ENCODE measurements at places on chromosomes 5 and 9.

DNA sequence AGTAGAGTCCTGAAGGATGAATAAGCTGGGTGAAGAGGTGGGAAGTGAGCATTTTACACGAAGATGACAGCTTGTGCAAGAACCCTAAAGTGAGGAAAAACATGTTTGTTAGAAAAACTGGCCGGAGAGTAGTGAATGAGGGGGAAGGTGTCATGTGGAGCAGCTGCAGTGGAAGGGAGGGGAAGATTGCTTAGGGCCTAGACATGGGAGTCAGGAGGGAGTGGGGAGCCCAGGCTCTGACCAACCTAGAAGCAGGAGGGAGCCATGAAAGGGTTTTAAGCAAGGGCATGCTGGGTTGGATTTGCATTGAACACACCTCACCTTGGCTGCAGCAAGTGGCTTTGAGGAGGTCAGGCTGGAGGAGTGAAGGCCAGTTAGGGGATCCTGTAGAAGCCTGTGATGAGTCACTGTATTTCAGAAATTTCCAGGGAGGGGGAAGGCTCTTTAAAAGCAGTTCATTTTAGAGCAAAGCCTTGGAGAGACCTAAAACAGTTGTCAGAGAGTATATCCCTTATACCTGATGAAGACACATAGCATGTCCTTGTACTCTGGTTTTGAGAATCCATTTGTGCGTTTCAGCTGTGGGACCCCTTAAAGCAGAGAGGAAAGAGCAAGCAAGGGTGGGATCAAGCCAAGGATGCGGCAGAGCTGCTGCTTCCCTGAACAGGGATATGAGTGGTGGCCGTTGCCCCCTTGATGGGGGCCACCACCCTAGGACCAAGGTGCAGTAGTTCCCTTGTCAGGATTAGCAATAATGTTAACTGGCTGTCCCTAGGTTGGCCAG, 45.4 kb downstream of the ANGPTL2 start:
- no peak for DNase-seq

- DNase-seq: no peak
These were observed 284.7 kb upstream of the TMEM161B start for GRCh38 chr5:88553136-88553875.

GRCh38 chr9:125807079-125807478, 59.9 kb downstream of the PBX3 start:
- DNase-seq: no peak

DNA sequence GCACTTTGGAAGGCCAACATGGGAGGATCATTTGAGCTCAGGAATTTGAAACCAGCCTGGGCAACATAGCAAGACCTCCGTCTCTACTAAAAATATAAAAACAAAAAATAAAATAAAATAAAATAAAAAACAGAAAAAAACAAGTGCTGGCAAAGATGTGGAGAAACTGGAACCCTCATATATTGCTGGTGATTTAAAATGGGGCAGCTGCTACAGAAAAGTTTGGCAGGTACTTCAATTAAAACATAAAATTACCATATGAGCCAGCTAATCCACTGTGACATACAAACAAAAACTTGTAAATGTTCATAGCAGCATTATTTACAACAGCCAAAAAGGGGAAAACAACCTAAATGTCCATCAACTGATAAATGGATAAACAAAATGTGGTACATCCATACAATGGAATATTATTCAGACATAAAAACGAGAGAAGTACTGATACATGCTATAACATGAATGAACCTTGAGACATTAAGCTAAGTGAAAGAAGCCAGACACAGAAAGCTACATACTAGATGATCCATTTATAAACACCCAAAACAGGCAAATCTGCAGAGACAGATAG, 42.7 kb downstream of the PFDN1 start:
- DNase-seq: no peak

DNA sequence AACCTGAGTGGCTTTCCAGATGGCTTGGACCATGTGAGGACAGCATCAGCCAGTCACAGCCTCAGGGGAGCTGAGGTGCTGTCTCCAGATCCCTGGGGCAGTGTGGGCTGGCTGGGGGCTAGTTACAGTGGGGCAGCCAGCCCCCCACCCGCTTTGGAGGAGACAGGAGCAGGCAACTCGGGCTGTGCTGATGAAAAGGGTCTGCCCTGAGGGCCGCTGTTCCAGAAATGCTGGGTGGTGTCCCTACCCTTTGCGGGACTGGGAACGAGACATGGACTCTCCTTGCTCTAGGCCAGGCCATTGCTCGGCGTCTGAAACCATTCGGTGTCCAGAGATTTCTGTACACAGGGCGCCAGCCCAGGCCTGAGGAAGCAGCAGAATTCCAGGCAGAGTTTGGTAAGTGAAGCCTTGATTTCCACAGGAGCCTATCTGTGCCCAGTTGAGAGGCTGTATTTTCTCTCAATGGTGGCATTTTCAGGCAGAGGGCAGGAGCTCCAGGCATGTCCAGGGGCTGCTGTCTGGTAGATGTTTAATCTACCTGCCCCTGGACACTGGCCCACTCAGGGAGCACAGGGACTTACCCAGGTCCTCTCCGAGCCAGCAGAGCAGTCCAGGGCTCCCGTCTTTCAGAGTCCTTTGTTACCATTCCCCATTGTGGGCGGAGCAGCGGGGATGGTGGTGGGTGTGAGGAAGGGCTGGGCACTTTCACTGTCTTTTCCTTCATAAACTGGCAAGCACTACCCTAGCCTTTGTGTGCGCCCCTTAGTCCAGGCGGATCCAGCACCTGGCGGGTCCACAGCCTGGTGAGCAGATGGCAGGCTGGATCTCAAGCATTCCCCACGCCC, 7.2 kb downstream of the GRHPR start:
- no peak for DNase-seq

GRCh38 chr5:76521240-76521758, 101.9 kb downstream of the F2RL2 start:
- DNase-seq: no peak

DNA sequence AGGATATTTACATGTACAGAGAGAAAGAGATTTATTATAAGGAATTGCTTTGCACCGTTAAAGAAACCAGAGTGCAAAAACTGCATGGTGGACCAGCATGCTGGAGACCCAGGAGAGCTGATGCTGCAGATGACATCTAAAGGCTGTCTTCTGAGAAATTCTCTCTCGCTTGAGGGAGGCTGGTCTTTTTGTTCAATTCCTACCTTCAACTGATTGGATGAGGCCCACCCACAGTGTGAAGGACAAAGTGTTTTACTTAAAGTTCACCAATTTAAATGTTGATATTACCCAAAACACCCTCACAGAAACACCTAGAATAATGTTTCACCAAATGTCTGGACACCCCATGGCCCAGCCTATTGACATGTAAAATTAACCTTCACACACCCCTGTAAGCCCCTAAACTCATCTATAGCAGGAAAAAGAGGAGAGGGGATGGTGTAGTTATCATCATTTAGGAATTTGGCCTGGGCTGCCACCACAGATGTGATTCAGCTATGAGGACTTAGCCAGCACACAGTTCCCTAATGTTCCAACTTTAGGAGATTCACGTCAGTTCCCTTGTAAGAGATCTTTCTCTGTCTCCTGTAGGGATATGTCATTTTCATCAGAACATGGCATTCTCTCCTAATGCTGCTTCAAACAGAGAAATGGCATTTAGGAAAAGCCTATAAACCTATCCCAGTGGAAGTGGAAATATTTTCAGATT, 358.2 kb upstream of the TLE4 start:
- DNase-seq: no peak

DNA sequence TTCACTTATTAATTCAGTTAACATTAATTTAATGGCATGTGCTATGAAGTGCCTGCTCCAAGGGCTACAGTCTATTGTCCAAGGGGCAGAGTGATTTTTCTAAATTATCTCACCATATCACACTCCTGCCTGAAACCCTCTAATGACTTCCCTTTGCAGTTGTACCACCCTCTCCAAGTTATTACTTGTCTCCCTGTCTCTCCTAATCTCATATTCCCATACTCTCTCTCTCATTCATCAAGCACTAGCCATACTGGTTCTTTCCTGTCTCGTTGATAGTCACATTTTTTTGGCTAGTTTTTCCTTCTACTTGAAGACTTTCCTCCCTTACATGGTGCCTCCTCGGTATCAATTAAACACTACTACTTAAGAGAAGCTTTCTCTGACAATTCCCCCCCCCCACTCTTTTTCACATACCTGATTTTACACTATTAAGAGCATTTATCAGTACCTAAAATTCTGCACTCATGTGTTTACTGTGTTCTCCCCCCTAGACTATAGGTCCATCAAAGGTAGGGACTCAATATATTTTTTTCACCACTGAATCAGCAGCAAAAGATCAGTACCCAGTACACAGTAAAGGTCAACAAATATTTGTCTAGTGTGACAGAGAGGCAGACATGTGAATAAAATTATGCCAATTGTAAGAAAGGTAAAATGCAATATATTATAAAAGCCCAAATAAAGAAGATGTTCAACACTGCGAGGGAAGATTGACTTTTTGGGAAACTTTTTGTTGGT, 19.0 kb downstream of the RICTOR start:
- no peak for DNase-seq

- peak; percentile 60 for DNase-seq
These were observed 148.1 kb downstream of the PDE4D start for GRCh38 chr5:59745415-59745863.

Data from right atrium auricular region (tissue), 2 donors.